ENCODE measurements at places on chromosomes 4 and X.

GRCh38 chrX:123878252-123878721 lies 18.4 kb downstream of the XIAP start:
- no peak for DNase-seq

DNA sequence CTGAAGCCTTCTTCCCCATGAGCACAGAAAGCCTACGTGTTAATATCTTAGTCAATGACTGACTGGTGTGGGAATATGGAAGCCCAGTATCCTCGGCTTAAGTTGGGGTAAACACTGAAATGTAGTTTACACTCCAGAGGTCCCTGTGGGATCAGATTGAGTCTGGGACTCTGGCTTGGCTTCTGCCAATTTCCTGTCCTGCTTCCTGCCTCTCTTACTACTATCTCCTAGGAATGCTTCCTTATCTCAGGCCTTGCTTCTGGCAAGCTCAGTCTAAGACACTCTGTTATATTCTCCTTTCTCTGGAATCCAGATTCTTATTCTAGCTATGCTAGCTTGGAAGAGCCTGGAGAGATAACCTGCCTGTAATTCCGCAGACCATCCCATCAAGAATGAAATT lies 174.0 kb upstream of the LDB2 start:
- DNase-seq, result no peak

GRCh38 chr4:7154351-7154981 lies 37.9 kb upstream of the SORCS2 start:
- peak; percentile 24 for DNase-seq

GRCh38 chr4:89942811-89943210 lies 48.2 kb downstream of the MMRN1 start:
- DNase-seq, result no peak

DNA sequence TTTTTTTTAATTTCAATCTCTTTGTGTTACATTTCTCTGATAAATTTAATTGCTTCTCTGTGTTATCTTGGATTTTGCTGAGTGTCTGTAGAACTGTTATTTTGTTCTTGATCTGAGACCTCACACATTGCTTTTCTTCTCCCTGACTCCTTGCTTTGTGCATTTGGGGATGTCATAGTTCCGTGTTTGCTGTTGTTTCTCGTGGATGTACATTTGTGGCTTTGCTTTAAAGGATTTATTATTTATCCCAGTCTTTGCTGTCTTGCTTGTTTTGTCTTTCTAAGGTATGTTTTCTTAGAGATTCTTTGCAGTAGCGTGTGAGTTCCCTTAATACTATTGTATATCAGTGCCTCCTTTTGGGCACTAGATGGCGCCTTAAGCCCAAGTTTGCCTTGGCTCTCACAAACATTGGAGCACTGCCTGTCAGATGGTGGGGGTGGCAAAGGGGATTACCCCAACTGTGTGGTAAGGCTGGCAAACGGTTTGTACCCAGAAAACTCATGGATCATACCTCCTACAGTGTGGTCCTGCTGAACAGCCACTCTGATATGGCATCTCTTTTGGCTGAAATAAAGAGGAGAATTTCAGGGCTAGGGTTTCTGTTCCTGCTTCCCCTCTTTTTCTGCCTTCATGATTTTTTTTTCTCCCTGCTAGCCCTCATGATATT lies 96.4 kb downstream of the PGRMC2 start:
- peak; percentile 75 for DNase-seq

- no peak for DNase-seq
Measured at GRCh38 chrX:24480400-24480865, 15.3 kb downstream of the PDK3 start.

DNA sequence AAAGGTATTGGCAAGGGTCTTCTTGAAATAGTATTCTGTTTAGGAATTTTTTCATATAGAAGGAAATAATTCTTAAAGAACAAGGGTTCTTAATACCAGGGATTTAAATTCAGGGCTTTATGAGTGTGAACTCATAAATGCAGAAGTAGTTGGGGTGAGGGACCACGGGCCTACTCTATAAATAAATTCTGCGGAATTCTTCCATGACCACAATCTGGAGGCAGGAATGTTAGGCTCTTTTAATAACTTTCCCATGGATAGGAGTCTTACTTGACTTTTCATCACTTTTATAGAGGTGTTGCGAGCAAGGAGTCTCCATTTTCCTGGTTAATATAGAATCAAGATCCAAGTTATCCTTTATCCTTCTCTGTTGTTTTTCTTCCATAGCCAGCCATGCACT lies 76.7 kb upstream of the SLC4A4 start:
- no peak for DNase-seq

DNA sequence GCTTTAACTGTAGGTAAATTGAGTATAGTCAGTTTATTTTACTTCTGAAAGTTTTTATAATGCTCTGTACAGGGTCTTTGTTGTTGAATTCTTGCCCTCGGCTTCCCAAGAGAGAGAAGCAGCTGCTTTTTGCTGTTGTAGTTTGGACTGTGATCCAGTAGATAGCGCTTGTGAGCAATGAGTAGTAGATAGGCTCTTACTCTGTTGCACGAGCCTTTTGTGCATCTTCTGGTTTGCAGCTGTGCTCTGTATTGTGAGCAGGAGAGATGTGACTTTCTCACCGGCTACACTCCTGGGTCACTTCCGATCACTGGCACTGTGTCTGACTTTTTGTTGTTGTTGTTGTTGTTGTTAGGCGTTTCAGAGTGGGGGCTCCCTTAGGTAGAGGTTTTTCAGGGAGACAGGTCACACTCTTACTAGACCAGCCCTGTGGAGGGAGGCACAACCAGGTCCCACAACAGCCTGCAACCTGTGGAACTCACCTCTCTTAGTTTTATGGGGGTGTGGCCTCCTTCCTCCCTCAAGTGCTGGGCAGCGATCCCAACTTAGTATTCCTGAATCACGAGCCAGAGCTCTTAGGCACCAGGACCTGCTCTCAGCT lies 822.1 kb upstream of the GALNTL6 start:
- peak; percentile 59 for DNase-seq

DNA sequence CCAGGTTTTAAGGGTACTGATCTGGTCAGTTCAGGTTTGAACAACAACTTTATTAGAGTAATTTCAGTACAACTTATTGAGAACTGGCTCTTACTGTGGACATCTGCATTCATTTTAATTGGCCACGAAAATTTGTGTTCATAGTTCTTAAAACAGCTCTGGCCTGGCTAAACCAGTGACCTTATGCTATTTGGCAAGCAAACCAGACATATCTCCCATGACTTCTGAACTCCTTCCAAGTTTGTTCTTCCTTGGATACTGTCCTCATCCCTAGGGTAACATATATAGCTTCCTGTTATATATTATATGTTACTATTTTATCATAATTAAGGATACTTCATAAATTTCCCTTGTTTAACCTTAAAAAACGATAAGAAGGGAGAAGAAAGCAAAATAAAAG lies 841.9 kb downstream of the TRAM1L1 start:
- DNase-seq, result no peak

GRCh38 chr4:528835-529234 lies 29.8 kb downstream of the PIGG start:
- no peak for DNase-seq

DNA sequence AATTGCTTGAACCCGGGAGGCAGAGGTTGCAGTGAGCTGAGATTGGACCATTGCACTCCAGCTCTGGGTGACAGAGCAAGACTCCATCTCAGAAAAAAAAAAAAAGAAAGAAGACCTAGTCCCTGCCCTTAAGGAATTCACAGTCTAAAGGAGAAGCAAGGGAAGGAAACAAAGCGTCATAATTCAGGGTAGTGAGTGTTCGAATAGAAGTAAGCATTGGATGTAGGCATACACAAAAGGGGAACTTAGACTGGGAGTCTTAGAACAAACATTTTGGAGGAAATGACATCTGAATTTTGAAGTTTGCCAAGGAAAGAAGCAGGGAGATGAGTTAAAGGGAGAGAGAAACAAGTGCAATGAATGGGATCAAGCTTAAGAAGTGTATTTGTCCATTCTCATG lies 32.4 kb downstream of the PPM1K start:
- DNase-seq, result no peak

GRCh38 chrX:37553476-37553875 lies 18.0 kb upstream of the LANCL3 start:
- peak; percentile 21 for DNase-seq

- no peak for DNase-seq
Measured at GRCh38 chrX:130877892-130878341, 25.1 kb downstream of the ENOX2 start.

GRCh38 chrX:132033166-132033565 lies 10.1 kb downstream of the STK26 start:
- no peak for DNase-seq

- no peak for DNase-seq
Measured at GRCh38 chr4:97531351-97531750, 611.9 kb downstream of the STPG2 start.
